ENCODE measurements at places on chromosomes 2 and 18.

- peak; percentile 60 for DNase-seq
Observed at GRCh38 chr2:138275881-138276280, 225.7 kb upstream of the SPOPL start.

DNA sequence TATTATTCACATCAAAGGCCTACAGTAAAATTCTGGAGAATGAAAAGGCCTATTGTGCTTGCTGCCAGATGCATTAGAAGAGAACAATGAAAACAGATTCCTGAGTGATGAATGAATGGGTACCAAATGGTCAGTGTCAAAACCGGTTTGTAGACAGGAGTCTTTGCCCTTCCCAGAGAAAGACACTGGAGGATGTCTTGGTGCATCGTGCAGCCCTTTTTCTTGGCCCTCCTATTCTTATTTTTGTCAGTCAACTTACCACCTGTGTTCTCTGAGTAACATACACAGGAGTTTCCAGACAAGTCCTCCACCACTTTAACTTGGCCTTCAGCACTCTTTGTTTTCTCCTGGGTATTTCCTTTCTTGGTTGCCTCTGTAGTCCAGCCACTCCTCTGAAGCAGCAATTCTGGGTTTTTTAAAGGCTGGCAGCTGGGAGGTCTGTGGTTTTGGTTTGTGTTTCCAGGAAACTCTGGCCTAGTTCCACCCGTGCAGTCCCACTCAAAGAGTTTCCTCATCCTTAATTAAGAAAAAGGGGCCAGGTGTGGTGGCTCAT, 29.4 kb downstream of the PSTPIP2 start:
- DNase-seq = peak; percentile 55

GRCh38 chr2:133231264-133231663, 337.0 kb downstream of the NCKAP5 start:
- DNase-seq = no peak

DNA sequence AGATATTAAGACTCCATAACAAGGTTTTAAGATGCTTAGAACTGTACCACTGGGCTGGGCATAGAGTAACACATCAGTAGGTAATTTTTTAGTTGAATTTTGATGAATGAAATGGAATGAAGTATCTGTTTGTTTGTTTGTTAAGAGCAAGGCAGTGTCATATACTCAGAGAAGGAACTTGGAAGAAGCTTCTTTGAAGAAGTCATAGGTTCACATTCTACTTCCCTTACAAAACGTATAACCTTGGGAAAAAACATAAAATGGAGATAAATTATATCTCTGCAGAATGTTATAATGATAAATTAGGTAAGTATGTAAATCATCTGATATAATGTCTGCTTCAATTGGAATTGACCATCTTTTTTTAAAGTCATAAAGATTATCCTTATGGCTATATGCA, 122.1 kb upstream of the SLC39A10 start:
- no peak for DNase-seq

- no peak for DNase-seq
Observed at GRCh38 chr2:237497838-237498186, 10.8 kb downstream of the MLPH start.

DNA sequence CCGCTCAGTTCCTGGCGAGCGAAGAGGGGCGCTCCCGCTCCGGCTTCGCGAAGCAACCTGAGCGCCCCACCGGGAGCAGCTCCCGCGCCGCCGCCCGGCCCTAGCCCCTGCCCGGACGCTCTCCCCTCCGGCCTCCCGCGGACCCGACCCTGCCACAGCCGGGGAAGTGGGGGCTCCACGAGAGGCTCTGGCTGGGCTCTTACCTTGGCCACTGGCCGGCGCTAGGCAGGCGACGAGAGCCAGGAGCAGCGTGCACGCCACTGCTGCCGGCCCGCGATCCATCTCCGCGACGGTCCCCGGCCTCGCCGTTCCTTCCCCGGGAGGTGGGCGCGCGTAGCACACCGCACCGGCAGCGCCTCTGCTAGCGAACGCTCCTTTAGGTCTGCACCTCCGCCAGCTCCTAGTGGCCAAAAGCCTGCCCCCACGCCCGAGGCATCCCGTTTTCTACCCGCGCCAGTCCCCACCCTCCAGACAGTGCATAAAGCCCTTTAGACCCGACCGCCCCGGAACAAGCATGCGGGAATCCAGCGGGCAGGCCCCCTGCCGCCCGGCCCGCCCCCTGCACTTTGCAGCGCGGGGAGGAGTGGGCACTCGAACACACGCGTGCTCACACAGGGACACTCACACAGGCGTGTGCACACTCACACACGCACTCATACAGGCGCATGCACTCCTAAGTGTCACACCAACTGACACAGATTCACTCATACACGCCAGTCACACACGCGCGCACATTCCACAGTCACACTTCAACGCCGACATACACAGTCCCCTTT, at the start of gene LRP2:
Gene LRP2, minus strand, starts transcription at position 417 of the 776 bp plus-strand sequence. Its CDS starts 135 bp downstream, at position 282.
- DNase-seq = no peak

- DNase-seq = no peak
Observed at GRCh38 chr18:6748241-6748640, 18.7 kb downstream of the ARHGAP28 start.

DNA sequence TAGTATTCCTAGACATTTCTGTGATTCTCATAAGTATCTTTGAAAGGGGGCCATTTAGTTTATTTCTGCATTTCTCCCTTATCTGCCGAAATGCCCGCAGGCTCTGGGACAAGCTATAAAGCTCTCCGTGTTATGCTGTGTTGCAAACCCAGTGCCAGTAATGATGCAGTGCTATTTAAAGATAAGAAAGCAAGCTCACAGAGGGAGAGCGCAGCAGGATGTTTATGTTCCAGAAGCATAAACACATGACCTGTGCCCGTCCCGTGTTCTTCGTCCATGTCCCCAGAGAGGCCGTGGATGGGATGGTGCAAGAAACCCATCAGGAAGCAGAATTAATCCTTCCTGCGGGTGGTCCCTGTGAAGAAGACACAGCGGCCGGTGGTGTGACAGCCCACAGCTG, 99.4 kb downstream of the NEDD4L start:
- DNase-seq = no peak

GRCh38 chr2:227515742-227516141, 43.8 kb downstream of the AGFG1 start:
- peak; percentile 39 for DNase-seq

DNA sequence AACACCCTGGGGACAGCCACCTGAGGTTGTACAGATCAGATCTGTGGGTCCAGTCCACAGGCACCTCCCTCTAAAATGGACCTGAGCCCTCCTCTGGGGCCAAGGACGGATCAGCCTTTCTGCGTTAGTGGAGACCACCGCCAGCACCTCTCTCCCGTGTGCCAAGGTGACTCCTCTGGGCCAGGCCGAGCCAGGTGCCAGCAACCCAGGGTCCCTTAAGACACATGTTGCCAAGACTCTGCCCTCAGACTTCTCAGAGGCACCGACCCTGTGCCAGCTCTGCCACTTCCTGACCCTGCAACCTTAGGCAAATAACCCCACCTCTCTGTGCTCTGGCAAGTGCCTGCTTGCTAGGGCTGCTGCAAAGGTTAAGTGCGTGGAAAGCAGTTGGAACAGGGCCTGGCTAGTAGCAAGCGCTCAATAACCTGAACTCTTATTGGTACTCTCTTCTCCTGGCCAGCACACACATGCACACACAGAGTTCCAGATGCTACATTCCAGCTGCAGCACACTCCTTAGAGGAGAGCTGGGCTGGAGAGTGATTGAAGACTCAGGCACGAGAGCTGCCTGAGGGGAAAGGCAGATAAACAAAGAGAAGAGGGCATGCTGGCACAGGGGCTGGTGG, 105.6 kb downstream of the TNS1 start:
- peak; percentile 58 for DNase-seq

GRCh38 chr2:137357634-137358033, 592.3 kb downstream of the THSD7B start:
- DNase-seq = peak; percentile 63

GRCh38 chr2:219500135-219500534, 1.4 kb downstream of the GMPPA start:
- no peak for DNase-seq

- DNase-seq = peak; percentile 18
Observed at GRCh38 chr2:219803294-219803693, 175.9 kb downstream of the SLC4A3 start.

DNA sequence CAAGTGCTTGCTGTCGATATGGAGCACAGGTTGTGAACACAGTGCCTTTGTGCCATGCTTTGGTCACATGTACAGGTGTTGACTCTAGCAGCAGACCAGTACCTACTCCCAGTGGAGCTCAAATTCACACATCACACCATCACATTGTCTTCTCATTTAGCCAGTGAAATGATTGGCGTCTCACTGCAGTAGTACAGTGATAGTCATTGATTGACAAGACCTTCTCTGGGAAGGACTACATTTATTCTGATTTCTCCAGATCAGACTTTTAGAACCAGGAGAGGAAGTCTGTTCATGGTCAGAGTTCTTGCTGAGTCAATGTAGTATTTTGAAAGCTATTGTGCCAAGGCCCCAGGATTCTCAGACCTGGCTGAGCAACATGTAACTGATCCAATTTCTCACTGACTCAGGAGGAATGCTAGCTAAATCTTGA, 75.2 kb downstream of the FMNL2 start:
- peak; percentile 71 for DNase-seq

- peak; percentile 48 for DNase-seq
Observed at GRCh38 chr18:58862851-58863538, 1.7 kb upstream of the ZNF532 start.

DNA sequence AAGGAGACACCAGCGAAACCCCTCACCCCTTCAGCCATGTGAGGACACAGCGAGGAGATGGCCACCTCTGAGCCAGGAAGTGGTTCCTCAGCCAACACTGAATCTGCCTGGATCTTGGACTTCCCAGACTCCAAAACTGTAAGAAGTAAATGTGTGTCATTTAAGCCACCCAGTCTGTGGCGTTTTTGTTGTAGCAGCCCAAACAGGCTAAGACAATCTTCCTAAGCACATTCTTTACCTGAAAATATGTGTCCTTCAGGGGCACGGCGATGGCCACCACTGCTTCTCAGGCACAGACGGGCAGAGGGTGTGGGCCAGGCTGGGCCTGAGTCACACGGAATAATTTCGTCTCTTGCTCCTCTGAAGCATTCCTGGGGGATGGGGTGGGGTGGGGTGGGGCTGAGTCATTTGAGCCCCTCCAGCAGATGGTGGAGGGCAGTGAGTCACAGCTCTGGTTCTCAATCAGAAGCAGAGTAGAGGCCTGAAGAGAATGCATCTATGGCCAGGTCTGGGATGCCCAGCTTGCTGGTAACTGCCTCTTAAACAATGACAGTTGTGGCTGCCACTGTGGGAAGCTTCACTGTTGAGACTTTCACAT, 142.4 kb downstream of the CAPN13 start:
- peak; percentile 97 for DNase-seq

DNA sequence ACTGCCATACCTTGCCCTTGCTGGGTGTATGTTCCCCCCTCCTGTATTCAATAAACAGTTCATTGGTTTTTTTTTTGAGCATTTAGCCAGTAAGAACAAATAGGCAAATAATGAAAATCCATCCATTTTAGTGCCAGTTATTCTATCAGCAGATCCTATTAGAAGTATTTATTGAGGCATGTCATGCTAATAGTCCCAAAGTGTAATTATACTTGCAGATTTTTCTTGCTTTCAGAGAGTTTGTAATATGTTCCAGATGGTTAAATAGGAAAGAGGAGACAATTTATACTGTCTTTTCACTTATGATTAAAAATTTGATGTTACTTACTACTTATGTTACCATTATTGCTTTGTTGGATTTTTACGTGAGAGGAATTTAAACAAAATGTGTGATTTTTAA, 127.6 kb downstream of the NCOA1 start:
- DNase-seq = no peak

- DNase-seq = no peak
Observed at GRCh38 chr2:8592736-8593135, 89.1 kb upstream of the ID2 start.

GRCh38 chr2:212923393-212923792, 228.0 kb downstream of the IKZF2 start:
- peak; percentile 68 for DNase-seq

DNA sequence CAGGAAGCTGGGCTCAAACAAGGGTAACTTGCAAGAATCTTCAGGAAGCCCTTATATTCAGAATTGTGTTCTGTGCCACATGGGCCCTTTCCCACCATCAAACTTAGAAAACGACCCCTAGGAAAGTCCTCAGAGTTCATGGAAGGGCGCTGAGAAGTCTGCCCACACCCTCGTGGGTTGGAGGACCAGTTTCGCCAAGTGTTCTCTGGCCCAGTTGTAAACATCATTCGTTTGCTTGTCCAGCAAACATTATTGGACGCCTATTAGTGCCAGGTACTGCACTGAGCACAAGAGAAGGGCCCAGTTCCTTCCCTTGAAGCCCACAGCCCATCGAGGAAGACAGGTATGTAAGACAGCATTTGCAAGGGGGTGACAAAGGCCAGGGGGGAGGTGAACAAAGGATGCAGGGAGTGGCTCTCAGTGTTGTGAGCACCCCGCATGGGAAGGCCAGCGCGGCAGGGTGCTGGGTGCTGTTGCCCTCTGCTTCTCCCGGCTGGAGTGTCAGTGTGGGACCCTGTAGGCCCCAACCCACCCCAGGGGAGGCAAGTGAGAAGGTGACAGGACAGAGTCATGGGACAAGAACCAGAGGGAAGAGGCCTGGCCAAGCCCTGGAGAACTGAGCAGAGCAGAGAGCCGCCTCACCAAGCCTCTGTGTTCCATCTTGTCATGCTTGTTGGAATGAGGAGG, 60.2 kb upstream of the ALPP start:
- no peak for DNase-seq

DNA sequence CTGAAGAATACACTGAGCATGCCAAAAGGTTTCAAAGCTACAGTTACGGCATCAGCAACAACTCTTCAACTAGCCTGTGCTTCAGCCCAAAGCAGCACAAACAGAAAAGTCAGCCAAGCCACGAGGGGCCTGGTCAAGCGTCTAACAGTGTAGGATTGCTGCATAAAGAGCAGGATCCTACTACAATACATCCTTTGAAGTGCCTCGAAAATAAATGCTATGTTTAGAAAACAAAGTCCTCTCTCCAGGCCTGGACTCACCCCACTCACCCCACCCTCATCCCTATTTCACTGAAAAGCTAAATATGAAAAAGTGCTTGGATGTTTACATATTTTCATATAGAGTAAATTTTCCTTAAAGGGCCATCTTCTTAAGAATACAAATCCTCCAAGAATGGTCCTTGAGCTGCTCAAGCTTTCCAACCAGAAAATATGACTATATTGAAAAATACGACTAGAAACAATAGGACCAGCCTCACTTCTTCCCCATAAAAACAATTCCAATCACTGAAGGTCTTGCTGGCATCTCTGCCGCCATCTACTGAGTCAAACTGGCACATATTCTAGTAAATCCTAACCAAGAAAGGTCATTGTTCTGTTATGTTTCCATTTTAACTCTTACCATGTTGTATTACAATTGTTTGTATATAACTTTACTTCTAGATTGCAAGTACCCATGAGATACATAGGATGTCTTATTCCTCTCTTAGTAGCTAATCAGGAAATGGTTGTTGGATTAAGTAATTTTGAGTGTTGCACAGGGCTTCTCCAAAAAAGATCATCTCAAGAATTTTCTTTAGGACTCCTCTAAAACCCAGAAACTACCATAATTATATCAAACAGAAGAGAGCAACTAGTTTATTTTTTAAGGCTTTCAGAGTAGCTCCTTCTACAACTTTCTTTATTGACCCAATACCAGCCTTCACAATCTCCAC, 63.6 kb downstream of the CLHC1 start:
- DNase-seq = peak; percentile 76
